Activated CD8-positive, alpha-beta T cell treated with anti-CD3 and anti-CD28 coated beads, Interleukin-2, amount 10 ng/mL, durations not matched to agents 7 days and 5 days (primary cell): ENCODE measurements at places on chromosomes 13 and 19. TPM values are rescaled to one million over a fixed set of nuclear protein-coding genes. Genes with fewer than 3 reads are reported as not detected.

Gene C1QTNF9B
- total RNA-seq, result not detected

Gene DAND5
- 0.34 TPM for total RNA-seq

Gene GET3
- total RNA-seq, result 66.8 TPM

Gene FAM98C
- total RNA-seq, result 21.0 TPM

Gene PRR19
- total RNA-seq, result 0.44 TPM

Gene TMEM272
- 0.29 TPM for total RNA-seq

Gene NTF4
- not detected for total RNA-seq

DNA sequence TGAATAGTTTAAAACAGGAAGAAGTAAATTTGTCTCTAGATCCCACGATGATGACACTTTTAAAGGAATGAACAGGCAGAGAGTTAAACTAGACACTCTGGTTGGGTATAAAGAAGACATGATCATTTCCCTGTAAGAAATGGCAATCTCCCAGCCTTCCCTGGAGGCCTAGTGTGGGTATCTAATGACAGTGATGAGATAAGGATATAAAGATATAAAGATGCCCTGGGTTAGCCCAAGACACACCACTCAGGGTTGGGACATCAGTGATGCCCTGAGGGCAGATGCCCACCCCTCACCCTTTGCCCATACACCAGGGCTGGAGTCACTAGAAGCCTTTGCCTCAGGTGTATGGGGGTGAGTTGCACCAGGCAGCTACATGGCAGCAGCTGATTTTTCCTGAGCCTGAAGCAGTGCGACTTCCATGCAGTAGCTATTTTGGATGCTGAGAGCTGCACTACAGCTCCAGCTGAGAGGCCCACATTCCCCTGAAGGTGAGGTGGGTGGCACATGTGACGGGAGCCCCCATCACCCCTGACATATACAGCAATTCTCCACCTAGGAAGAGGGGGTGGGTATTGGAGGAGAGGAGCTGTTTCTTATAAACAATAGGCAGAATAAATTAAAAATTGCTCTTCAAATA is 177.5 kb downstream of the NDFIP2 start:
- DNase-seq, result no peak

DNA sequence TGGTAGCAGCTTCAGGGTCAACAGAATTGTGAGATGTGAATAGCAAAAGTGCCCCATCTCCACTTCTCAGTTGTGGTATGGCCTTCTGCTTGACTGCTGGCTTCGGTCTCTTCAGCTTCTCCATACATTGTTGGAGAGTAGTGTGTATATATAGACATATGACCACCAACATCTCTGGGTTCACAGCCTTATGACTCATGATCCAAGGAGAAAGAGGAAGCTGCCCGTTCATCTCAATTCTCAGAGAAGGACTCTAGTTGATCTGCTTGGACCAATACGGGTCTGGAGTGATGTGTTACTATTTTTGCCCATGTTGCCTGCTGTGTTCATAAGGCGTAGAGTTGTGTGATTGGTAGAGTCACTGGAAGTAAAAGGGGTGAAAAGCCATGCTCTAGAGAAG is 3.6 kb upstream of the COMMD6 start:
- DNase-seq, result no peak

GRCh38 chr19:32977280-32977679 is 5.2 kb downstream of the FAAP24 start:
- no peak for DNase-seq

- no peak for DNase-seq
Measured at GRCh38 chr13:106560821-106561220, 7.1 kb downstream of the ARGLU1 start.

DNA sequence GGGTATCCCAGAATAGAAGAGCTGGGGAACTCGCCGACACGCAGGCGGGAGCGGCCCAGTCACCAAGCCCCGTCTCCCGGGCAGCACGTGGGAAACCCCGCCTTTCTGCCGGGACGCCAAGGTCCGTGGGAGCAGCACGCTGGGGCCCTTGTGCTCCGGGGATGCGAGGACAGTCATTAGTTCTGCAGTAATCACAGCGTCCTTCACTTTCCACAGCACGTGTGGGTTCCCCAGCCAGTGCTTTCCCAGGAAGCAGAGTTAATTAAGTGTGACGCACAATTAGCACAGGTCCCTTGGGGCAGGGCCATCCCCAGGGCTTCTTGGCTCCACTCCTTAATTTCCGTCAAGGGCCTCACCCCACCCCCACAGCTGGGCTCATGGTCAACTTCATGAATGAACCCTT is 64.3 kb upstream of the C13orf46 start:
- no peak for DNase-seq

DNA sequence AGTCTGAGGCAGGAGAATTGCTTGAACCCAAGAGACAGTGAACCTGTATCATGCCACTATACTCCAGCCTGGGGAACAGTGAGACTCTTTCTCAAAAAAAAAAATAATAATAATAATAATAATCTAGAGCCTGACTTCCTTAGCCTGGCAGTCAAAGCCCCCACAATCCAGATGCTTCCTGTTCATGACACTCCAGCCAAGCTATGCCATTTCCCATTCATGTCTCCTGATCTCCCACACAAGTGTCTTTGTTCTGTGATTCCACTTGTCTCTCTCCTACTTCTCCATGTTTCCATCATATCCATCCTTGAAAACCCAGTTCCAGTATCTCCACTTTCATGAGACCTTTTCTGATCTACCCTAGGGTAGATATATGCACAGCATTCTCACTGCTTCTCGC is 150.7 kb downstream of the FOXO1 start:
- DNase-seq, result no peak

DNA sequence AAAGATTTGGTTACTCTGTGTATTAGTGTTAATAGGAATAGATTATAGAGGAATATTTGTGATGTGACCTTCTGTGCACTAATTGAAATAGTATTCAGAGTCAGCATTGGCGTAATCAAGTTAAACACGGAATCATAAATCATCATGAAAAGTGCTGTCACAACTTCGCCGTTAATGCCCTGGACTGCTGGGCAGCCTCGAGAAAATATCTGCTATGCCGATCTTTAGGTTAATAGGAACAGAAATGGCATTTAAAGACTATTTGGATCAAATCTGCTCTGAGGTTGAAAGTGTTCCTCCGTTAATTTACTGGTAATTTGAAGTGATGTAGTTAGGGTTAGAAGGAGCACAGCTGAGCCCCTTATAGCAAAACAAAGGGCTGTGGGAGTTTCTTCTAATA is 219.0 kb downstream of the MZT1 start:
- no peak for DNase-seq

DNA sequence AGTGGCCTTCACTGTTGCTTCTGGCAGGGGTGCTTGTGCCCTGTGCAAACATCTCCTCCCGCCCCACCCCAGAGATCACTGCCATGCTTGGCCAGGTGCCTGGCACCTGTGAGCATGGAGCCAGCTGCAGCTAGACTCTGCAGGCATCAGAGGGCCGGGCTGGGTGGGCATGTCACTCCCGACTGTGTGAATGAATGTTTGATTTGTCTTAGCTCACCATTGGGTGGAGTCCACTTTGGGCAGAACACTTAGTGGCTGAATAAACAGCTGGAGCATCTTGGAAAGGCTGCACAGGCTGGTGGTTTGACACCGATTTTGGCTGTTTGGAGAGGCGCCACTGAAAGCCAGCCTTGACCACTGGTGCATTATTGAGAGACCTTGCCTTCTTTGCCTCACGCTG is 267.3 kb downstream of the DLEU7 start:
- no peak for DNase-seq

GRCh38 chr13:74097116-74097515 is 37.1 kb downstream of the KLF12 start:
- DNase-seq, result no peak
